GM13976 (cell line): ENCODE measurements at places on chromosomes 7 and 10.
A peak's percentile ranks its signal among the peaks of the same experiment; 100 is the strongest.

DNA sequence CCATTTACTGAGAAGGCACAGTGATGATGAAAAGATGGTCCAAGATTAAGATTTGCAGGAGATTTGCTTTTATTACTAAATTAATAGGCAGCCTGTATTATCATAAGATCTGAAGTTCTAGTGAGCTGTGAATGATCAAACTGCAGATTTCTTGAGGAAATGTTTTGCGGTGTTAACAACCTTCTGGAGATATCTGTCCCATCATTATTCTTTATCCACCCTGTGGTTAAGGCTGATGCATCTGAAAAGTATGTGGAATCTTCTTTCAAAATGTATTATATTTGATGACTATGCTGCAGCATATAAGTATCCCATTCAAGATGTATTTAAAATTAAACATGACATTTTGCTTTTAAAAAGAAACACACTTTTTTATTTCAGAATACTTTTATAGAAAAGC lies 150.3 kb downstream of the POLR1F start:
- no peak for DNase-seq

- DNase-seq = no peak
Measured at GRCh38 chr7:130732980-130733930, 752 bp downstream of the KLF14 start.

GRCh38 chr7:8362723-8363369 lies 70.6 kb upstream of the NXPH1 start:
- no peak for DNase-seq

DNA sequence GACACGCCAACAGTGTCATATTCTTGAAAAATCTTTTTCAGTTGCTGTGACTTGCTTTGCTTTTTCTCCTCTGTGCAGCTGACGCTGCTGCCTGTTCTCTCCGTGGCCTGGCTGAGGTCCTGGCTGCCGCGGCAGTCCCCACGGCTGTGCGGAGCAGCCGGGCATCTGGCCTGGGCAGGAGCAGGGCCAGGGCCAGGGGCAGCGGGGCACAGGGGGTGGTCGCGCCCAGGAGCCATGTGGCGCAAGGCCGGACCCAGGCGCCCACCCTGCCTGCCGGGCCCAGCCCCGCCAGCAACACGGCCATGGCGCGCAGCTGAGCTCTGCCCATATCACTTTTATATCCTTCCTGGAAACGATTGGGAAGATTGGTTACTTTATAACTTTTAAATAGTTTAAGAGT lies 109.4 kb upstream of the ACBD5 start:
- DNase-seq = no peak

- no peak for DNase-seq
Measured at GRCh38 chr7:37186753-37187152, 261.9 kb downstream of the ELMO1 start.

GRCh38 chr10:33478675-33479125 lies 144.2 kb upstream of the NRP1 start:
- no peak for DNase-seq

- DNase-seq = no peak
Measured at GRCh38 chr10:16493884-16494536, 27.7 kb downstream of the C1QL3 start.

GRCh38 chr10:70655316-70655715 lies 17.0 kb upstream of the ADAMTS14 start:
- no peak for DNase-seq

DNA sequence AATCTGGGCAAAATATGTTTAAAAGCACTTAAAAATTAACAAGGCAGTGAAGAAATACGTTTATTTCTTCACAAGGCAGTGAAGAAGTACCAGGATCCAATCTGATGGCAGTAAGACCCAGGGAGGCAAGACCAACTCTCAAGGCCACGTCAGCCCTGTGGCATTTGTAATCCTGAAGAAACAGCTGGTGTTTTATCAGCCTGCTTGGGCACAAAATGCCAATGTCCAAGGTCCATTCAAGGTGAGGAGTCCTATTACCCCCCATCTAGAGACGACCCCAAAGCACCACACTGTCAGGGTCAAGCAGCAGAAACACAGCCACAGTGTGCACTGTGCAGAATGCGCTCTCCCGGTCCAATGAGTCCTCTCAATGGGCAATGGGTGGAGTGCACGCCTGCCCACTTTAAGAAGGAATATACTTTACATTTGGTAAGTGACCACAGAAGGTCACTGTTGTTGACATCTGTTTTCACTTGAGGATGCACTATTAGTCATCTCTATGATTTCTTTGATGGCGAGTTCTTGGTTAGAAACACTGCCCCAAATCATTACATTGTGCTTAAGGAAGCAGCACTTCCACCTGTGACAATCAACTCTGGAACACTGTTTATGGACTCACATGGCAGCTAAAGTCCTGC lies 12.8 kb downstream of the CPXM2 start:
- DNase-seq = no peak

GRCh38 chr7:51275532-51275931 lies 41.1 kb downstream of the COBL start:
- no peak for DNase-seq

DNA sequence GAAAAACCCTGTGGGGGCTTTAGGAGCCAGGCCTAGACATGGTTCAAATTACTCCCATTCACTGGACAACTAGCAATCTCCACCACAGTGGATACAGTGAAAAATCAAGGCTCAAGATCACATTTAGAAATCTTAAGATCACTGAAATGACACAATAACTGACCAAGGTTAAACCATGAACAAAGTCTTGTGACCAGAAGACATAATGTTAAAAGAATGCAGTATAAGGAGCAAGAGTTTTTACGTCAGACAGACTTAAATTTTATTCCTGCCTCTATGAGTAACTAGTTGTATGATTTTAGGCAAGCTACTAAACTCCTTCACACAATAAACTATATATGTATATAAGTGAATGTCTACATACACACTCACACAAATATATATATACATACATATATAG lies 68.5 kb downstream of the MICU1 start:
- DNase-seq = no peak

- DNase-seq = no peak
Measured at GRCh38 chr7:8441106-8441965, 7.9 kb downstream of the NXPH1 start.

GRCh38 chr10:6211671-6212635 lies 9.2 kb downstream of the PFKFB3 start:
- DNase-seq = no peak

GRCh38 chr10:92479547-92479946 lies 94.3 kb downstream of the IDE start:
- DNase-seq = no peak

DNA sequence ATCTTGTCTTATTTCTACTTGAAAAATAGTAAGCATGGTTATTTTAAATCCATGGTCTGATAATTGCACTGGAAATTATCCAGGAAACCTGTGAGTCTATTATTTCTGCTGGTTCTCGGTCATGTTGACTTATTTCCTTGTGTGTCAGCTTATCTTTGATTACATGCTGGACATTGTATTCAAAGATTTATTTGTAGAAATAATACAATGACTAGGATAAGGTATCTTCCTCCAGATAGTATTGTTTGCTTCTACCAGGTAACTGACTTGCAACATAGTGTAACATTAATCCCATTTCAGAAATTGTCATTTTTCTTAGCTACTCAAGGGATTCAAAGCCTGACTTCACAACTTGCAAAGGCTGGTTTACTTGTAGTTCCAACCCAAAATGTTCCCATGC lies 33.4 kb downstream of the PLXNA4 start:
- DNase-seq = no peak

DNA sequence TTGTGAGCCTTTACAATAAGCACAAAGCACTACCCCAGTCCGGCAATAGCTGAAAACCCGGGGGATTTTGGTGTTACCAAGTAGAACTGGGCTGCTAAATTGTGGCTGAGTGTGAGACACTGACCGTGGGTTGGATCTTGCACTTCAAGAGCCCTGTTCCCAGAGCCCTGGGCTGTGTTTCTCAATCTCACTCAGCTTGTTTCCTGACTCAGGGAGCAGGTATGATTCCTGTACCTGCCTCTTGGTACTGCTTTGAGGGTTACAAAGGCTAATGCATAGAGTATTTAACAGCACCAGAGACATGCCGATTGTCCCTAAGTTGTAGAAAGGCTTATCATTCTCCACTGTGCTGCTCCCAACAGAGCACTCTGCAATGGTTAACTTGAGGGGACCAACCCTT lies 134.6 kb downstream of the TEX36 start:
- DNase-seq = no peak

- no peak for DNase-seq
Measured at GRCh38 chr10:101716891-101717659, 22.1 kb upstream of the FBXW4 start.

DNA sequence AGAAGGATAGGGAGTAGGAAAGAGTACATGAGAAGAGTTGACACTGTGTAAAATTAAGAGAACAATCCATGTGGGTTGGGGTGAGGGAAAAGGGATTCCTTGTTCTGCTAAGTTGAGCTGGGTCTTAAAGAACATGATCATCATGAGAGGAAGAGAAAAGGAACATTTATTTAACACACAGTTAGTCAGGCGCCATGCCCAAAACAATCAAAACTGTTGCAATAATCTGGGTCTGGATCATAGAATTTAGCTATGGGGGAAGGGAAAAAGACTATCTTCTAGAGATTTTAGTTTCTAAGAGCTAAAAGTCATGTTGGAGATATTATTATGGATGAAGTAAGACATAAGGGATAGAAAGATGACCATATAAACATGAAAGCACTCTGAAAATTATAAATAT lies 178.9 kb downstream of the SEM1 start:
- DNase-seq = no peak

GRCh38 chr10:80413271-80413996 lies 5.1 kb downstream of the PRXL2A start:
- DNase-seq = no peak

DNA sequence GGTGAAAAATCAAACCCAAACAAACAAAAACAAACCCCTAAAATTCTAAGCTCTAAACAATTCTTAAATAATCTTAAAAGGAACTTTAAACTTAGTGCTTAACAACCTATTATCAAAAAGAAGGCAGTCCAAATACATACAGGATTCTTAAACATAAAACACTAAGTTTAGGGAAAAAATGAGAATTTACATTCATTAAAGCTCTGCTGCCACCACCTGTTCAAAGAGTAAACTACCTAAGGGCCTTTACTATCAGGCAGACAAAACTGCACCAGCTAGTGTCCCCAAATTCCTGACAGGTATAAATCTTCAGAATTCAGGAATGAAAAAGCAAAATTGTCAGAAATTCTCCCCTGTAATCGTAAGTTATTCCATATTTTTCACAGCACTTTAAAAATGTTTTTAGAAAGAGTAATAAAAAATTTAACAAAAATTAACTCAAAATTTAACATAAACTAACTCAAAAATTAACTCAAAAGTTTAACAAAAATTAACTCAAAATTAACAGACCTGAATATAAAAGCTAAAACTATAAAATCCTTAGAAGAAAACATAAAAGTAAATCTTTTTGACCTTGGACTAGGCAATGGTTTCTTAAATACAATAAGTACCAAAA lies 55.1 kb downstream of the PDZD8 start:
- peak; percentile 7 for DNase-seq

DNA sequence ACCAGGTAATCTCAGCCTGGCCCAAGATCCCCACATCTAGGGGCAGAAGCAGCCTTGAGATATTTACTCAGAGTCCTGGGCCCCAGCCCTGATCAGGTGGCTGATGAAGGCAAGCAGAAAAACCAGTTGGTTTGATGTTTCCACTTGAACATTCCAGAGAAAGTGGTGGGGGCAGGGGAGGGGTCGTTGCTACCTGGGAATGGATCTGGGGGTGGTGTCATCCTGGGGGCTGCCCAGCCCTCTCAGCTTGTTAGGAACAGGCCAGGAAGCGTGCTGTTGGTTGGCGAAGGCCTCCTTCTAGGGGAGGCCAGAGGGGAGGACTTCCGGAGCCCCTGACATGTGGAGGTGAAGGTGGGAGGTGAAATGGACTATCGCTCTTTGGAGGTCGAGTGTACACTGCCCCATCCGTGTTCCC lies 3.7 kb upstream of the ABHD11 start:
- peak; percentile 16 for DNase-seq

- DNase-seq = no peak
Measured at GRCh38 chr10:94351089-94351488, 11.7 kb downstream of the NOC3L start.

DNA sequence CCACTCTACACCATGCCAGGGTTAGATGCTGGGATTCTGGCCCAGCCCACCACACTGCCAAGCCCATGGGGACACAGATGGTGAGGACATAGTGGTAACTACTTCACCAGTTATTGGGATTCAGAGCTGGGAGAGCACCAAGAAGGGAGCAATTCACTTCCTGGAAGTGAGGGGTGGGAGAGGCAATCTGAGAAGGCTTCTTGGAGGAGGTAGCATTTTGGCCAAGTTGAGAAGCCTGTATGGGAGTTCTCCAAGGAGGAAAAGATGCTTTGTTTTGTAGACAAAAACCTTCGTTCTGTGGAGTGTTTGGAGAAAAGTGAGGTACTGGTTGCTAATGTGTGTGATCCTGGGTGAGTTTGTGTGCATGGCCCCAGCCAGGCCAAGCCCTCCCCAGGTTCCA lies 3.8 kb upstream of the PRKRIP1 start:
- DNase-seq = no peak

DNA sequence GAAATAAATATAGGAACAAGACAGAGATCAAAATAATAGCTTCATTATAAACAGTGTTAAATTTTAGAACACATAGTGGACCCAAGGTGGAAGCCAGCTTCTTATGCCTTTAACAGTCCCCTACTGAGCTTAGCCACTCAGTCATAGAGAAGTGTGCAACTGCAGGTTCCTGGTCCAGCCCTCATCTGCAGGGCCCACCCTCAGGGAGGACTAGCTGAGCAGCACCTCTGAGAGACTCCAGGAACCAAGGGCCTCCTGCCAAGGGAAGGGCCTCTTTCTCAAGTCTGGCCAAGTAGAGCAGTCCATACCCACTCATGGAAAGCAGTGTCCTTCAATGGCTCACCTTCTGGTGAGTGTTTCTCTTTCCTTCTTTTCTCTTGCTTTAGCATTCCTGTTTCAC lies 173.7 kb upstream of the PRPS1L1 start:
- DNase-seq = no peak

- DNase-seq = peak; percentile 35
Measured at GRCh38 chr10:48363617-48364355, 57.3 kb downstream of the MAPK8 start.

DNA sequence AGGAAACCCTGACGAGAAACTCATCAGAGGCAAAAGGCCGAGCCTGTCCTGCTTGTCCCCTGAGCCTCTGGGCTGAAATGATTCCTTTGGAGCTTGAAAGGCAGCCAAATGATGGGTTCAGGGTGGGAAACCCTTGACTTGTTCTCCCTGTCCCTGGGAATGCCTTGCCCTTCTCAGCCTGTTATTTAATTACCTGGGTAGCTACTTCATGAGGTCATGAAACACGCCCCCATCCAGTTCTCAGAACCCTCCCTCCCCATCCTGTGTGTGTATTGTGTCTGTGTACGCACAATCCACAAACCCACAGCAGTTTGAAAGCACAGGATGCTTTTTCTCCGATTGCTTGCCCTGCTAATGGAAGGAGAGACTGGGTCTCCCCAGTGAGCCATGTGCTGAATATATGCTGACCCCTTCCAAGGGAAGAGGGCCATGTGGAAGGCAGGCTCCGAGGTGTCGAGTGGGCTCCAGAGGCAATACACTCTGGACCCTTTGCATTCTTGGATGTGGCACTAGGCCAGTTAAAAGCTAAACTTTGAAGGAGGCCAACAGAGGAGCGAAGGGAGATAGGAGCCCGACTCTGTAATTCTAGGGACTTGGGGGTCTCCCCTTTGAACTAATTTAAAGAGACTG lies 10.6 kb downstream of the DUSP5 start:
- no peak for DNase-seq

GRCh38 chr7:74092964-74093471 lies 9.4 kb downstream of the LIMK1 start:
- DNase-seq = peak; percentile 89

GRCh38 chr7:73718438-73718881 lies 1.0 kb downstream of the STX1A start:
- no peak for DNase-seq
